Ascending aorta (tissue), 2 donors: ENCODE measurements at places on chromosomes 4 and X.

GRCh38 chr4:184932343-184932742 is 85.9 kb upstream of the HELT start:
- no peaks in the 10 kb centered on the region for H3K27me3 ChIP-seq
- no peak overlapping the region for H3K4me3 ChIP-seq
- H3K36me3 ChIP-seq = no peaks in the 10 kb centered on the region

DNA sequence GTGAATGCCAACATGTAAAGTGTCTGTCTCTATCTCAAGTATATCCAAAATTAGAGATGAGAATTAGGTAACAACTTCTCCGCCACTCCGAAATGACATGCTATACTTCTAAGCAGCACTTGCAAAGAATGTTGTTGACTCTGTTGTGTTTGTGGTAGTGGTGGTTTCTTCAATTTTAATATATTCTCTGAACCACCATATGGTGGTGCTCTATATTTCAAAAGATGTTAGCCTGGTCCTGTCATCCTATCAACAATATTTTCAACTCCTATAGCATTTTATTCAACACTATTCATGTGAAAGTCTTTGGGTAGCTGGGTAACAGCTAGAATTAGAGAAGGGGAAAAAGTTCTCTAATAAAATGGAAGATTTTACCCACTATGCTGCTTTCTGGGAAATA is 1622.8 kb upstream of the IGFBP7 start:
- no peak overlapping the region for H3K27ac ChIP-seq
- no peaks in the 10 kb centered on the region for H3K27me3 ChIP-seq
- no peaks in the 10 kb centered on the region for H3K36me3 ChIP-seq
- DNase-seq = no peak

DNA sequence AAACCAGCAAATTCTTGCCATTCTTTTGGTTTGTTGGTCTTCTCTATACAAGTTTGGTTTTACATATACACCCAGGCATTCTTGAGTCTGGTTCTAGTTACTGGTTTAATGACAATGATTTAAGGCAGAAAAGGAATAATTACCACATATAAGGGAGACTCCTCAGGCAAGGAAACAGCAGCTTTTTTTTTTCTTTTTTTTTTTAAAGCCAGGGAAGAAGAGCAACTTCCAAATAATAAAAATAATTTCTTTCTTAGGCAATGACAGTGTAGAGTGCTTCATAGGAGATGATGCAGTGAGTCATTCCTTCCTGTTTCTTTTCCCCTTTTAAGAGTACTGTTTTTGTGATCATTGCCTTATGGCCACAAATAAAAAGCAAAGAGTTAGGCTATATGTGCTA is 289.7 kb downstream of the DKK2 start:
- no peak overlapping the region for H3K27ac ChIP-seq
- H3K4me1 ChIP-seq = no peaks in the 10 kb centered on the region
- no peak for DNase-seq

GRCh38 chr4:89556601-89557305 is 249.2 kb upstream of the GPRIN3 start:
- H3K27ac ChIP-seq = no peak overlapping the region
- no peaks in the 10 kb centered on the region for H3K27me3 ChIP-seq
- H3K4me1 ChIP-seq = no peaks in the 10 kb centered on the region
- DNase-seq = no peak
- H3K4me3 ChIP-seq = no peak overlapping the region
- no peaks in the 10 kb centered on the region for H3K36me3 ChIP-seq

- no peak for DNase-seq
- H3K27ac ChIP-seq = no peak overlapping the region
- no peaks in the 10 kb centered on the region for H3K27me3 ChIP-seq
- H3K36me3 ChIP-seq = no peaks in the 10 kb centered on the region
Observed at GRCh38 chr4:3792813-3793212, 26.6 kb downstream of the ADRA2C start.

DNA sequence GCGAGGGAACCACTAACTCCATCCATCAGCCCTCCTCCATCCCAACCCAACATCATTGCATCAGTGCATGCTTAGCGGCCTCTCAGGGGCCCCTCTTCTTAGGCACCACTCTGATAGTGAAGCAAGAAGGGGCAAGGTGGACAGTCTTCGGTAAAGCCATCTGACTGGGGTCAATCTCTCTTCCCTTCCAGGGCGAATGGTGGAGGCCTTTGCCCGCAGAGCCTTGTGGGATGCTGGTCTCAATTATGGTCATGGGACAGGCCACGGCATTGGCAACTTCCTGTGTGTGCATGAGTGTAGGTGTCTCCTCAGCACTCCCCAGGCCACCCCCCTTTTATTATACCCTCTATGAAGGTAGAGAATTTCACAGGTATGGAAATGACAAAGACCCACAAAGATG is 18.8 kb upstream of the SASH3 start:
- no peaks in the 10 kb centered on the region for H3K27me3 ChIP-seq
- no peaks in the 10 kb centered on the region for H3K36me3 ChIP-seq
- DNase-seq = no peak
- no peaks in the 10 kb centered on the region for H3K4me1 ChIP-seq
- H3K27ac ChIP-seq = no peak overlapping the region
